Upper lobe of left lung (tissue), 6 donors: ENCODE measurements at places on chromosomes 13 and 19. TPM values are rescaled to one million over a fixed set of nuclear protein-coding genes. Genes with fewer than 3 reads are reported as not detected.

Gene TNFSF11
- total RNA-seq, result not detected

Gene CDC42EP5
- total RNA-seq, result 18.2 TPM

Gene CEACAM20
- total RNA-seq, result not detected

Gene LPAR2
- 20.6 TPM for total RNA-seq

Gene ZNF773
- 6.9 TPM for total RNA-seq

- DNase-seq, result peak; percentile 28
- H3K36me3 ChIP-seq, result no peaks in the 10 kb centered on the region
- H3K4me3 ChIP-seq, result peak overlapping the region; percentile 98
- peaks cover 20% of the 10 kb centered on the region for H3K4me1 ChIP-seq
These were observed 1.3 kb downstream of the ZNF616 start for GRCh38 chr19:52138278-52138982.

DNA sequence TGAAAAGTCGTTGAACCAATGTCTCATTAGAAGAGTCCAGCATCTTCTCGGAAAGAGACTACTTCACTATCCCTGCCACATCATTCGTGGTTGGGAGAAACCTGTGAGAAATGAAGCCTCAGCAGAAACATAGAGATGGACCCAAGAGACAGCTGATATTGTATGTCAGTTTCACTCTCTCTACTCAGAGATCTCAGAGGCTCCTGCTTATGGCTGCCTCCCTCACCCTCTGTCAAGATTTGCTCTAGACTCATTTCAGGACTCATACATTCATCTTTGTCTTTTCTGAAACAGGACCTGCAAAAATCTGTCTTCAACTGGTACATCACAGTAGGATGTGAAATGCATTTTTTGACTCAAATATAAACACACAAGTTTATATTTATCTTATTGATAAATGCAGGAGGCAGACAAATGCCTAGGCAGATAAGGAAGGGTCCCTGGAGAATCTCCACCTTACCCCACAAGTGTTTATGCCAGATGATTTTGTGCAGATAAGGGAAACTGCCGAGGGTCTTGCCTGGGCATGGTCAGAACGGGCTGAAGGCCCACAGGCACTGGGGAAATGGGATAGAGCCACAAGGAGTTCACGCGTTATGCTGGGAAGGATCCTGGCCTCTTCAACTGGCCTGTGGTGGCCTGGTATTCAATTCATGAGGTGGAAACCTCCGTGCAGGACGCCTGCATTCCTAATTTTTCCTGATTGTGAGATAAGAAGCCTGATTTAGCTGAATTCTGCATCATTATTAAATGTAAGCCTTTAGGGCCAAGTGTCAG, 1834.0 kb upstream of the PCDH20 start:
- no peak overlapping the region for H3K27ac ChIP-seq
- no peak overlapping the region for H3K4me3 ChIP-seq
- no peak for DNase-seq
- H3K36me3 ChIP-seq, result no peaks in the 10 kb centered on the region
- H3K27me3 ChIP-seq, result no peaks in the 10 kb centered on the region

- no peak for DNase-seq
- no peaks in the 10 kb centered on the region for H3K36me3 ChIP-seq
- peaks cover 10% of the 10 kb centered on the region for H3K4me1 ChIP-seq
- no peak overlapping the region for H3K27ac ChIP-seq
- H3K4me3 ChIP-seq, result no peak overlapping the region
These were observed 9.6 kb downstream of the ABHD13 start for GRCh38 chr13:108227651-108228272.

DNA sequence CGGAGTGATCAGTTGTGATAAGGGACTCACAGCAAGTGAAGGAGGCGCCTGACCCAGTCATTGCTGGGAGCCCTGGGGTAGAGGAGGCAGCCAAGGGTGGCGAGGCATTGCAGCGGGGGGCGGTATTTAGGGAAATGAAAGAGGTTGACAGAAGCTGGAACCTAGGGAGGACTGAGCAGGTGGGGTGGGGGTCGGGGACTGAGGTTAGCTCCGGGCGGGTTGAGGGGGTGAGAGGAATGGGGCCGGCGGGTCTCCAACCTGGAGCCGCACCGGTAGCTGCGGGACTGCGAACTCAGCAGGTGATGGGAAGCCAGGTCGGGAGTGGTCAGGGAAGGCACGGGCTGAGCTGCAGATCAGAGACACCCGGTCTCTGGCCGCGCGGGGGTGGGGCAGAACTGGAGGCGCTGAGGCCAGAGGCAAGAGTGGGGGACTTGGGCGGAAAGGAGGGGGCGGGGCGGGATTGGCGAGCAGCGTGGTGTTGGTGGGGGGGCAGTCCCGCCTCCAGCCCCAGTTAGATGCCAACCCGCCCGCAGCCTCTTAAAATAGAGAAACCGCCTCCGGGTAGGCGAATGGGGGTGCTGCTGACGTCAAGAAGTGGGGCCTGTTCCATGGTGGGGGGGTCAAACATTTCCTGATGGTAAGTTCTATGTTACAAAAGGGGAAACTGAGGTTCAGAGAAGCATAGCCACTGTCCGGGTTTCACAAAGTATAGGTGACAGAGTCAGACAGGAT, 1.5 kb downstream of the MAST3 start:
- no peaks in the 10 kb centered on the region for H3K36me3 ChIP-seq
- no peak overlapping the region for H3K4me3 ChIP-seq
- H3K4me1 ChIP-seq, result peaks cover 20% of the 10 kb centered on the region
- no peak for DNase-seq

GRCh38 chr13:45752510-45752909, 50.4 kb downstream of the CBY2 start:
- no peaks in the 10 kb centered on the region for H3K36me3 ChIP-seq
- H3K4me1 ChIP-seq, result no peaks in the 10 kb centered on the region
- DNase-seq, result no peak
- H3K4me3 ChIP-seq, result no peak overlapping the region

DNA sequence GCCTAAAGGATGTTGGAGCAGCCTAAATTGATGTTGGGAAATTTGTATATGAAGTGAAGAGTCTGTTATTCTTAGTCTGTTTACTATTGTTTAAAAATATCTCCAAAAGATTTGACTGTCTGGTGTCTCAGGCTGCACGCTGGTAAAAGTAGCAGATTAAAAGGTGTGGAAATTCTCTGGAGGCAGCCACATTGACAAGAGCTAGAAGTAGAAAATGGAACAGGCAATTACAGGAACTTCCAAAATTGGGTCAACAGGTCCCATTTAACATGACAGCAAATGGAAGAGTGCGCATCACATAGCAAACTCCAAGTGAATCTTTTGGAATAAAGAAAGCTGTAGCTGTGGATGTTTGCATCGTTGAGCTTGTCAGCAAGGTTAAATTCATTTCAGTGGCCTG, 138.3 kb downstream of the MTUS2 start:
- no peak overlapping the region for H3K4me3 ChIP-seq
- no peaks in the 10 kb centered on the region for H3K27me3 ChIP-seq
- H3K4me1 ChIP-seq, result no peaks in the 10 kb centered on the region
- H3K27ac ChIP-seq, result no peak overlapping the region

DNA sequence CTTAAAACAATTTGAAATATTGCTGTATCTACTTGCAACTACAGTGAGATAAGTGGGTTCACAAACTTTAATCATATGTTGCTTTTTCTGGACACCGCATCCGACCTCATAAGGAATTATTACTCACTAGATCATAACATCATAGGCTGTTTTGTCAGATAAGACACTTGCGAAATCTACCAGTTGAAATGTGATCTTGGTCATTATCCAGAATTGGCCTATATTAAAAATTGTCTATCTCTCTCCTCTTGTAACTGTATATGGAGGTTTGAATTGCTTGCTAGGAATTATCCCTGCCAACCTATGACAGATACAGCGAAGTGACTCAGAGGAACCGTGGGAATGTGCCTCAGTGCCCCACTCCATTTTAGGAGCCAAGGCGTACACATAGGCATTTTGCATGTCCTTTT, 117.0 kb upstream of the POSTN start:
- no peaks in the 10 kb centered on the region for H3K36me3 ChIP-seq
- H3K4me3 ChIP-seq, result no peak overlapping the region
- DNase-seq, result no peak
- H3K27me3 ChIP-seq, result no peaks in the 10 kb centered on the region

GRCh38 chr13:60026286-60026685, 137.4 kb downstream of the DIAPH3 start:
- H3K4me3 ChIP-seq, result no peak overlapping the region
- no peaks in the 10 kb centered on the region for H3K36me3 ChIP-seq
- no peak overlapping the region for H3K27ac ChIP-seq
- H3K4me1 ChIP-seq, result no peaks in the 10 kb centered on the region

GRCh38 chr19:18633321-18633720, 3.5 kb upstream of the KLHL26 start:
- no peaks in the 10 kb centered on the region for H3K27me3 ChIP-seq
- no peaks in the 10 kb centered on the region for H3K36me3 ChIP-seq
- H3K4me3 ChIP-seq, result no peak overlapping the region
- H3K27ac ChIP-seq, result no peak overlapping the region
- no peak for DNase-seq
